Activated CD4-positive, alpha-beta T cell treated with anti-CD3 and anti-CD28 coated beads, Interleukin-2, amount 50 U/mL, for 24 hours (primary cell): ENCODE measurements at places on chromosomes 7 and 10.

DNA sequence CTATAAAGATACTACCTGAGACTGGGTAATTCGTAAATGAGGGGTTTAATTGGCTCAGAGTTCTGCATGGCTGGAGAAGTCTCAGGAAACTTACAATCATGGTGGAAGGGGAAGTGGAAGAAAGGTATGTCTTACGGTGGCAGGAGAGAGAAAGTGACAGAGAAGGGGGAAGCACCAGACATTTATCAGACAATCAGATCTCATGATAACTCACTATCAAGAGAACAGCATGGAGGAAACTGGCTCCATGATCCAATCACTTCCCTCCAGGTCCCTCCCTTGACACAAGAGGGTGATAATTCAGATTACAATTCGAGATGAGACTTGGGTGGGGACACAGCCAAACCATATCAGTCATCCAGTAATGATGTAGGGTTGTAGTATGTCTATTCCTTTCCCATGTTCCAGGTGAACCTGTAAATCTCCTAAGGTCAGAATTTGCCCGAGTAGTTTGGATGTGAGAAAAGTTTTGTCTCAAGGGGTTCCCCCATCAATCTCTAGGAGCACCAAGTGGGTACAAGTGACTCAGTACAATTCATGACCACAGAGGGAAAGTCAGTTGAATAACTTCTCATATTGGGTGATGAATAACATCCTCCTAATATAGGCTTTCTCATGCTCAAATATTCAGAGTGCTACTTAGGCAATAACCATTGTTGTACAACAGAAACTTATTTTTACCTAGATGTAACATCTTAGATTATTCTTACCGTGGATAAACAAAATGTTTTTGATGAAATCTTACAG, 39.7 kb upstream of the MTPN start:
- DNase-seq = no peak

DNA sequence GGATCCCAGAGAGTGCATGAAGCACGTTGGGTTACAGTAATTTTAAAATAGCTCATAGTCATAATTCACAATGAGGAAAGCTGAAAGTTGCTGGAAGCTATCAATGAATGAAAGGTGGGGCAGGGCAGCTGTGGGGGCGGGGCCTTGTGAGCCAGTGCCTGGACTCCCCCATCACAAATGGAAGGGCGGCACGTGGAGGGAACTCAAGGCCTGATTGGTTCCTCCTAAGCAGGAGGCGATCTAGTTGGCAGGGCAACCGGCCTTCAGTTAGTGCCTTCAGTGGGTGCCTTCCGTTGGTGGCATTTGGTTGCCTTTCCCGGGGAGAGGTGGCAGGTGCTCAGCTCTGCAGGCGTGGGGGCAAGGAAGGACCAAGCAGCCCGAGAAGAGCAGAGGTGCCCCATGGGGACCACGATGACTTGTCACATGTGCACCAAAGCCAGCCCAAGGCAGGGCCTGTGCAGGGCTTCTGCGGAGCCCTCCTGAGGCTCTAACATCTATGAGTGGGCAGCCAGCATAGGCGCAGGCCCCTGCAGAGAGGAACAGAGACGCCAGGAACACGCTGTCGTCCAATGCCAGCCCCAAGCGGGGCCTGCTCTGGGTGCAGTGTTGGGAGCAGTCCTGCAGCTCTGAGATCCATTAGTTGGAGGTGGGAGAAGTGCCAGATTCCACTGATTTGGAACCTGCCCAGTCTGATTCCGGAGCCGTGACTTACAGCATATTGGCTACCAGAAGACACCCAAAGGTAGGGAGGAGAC, 59.8 kb upstream of the PDSS1 start:
- DNase-seq = no peak

- DNase-seq = no peak
These were observed 61.0 kb upstream of the AOAH start for GRCh38 chr7:36784991-36785940.

DNA sequence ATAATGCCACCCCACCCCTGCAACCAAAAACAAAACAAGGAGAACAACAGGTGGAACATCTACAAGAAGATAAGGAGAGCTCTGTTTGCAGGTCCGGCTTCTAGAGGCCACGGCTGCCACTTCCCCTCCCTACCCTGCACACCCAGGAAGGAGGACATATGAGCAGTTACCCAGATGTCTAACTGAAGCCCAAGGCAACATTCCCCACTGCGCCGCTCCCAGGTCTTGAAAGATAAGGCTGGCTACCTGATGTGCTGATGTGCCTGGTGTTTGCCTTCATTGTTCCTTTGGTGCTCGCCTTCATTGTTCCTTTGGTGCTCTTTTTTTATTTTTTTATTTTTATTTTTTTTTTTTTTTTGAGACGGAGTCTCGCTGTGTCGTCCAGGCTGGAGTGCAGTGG, 21.0 kb downstream of the HPS6 start:
- no peak for DNase-seq

GRCh38 chr10:10785627-10786026, 232.0 kb upstream of the CELF2 start:
- no peak for DNase-seq

- no peak for DNase-seq
These were observed 117.3 kb upstream of the TEX47 start for GRCh38 chr7:88912852-88913251.
